ENCODE measurements at places on chromosomes 7 and 10.

DNA sequence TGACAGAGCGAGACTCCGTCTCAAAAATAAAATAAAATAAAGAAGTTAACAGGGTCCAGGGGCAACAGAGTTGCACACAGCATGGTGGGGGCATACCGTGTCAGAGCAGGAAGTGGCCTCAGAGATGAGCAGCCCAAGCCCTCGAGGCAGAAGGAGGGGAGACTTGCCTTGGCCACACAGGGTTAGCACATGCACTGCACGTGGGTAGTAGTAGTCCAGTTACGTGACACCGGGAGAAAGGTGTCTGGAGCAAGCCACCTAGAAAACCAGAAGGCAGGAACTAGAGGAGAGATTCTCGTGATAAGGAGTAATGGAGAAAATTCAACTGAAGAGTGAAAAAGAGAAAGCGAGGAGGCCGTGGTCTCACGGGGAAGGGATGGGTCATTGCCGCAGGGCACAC is 9.8 kb upstream of the DENND2A start:
- no peak for DNase-seq

DNA sequence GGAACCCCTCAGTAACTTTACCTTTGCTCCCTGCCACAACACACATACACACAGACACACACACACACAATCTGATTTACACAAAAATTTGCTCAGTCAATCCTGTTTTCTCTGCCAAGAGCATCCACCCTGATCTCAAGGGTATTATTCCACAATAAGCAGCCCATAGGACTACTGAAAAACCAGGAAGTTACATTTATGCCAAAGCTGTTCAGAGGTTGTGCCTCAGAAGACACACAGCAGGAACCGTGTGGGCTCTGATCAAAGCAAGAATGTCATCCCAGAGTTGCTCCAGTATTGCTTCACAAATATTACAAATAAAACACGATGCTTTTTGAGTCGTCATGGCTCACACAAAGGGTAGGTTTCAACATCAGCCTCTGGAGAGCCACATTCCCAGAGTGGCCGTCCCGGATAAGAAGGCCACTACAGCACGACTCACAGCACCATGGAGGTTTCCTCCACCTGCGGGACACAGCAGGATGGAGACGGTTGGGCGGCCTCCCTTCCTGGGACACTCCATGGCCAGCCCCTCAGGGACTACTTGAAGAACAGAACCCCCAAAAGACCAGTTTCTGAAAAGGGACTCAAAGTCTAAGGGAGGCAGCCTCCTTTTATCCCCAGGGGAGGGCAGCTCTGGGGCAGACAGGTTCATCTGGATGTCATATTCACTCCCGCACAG is 1.6 kb downstream of the AIFM2 start:
- peak; percentile 73 for DNase-seq

DNA sequence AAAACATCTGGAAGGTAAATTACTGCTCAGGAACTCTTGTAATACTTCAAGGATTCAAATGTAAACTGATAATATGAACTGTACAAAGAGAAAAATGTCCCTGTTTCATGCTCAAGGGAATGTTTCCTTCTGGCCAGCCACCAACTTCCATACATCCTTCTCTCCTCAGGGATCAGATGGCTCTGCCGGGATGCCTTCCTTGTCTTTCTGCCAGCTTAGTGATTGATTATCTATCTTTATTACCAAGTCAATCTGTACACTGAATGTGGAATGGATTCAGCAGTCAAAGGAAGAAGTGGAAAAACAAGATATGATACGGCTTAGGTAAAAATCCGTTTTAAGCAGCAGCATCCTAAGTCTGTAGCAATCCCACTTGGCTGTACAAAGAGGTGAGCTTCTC is 178.3 kb downstream of the PTN start:
- DNase-seq: no peak

GRCh38 chr7:91140982-91141381 is 123.3 kb upstream of the FZD1 start:
- peak; percentile 10 for DNase-seq

DNA sequence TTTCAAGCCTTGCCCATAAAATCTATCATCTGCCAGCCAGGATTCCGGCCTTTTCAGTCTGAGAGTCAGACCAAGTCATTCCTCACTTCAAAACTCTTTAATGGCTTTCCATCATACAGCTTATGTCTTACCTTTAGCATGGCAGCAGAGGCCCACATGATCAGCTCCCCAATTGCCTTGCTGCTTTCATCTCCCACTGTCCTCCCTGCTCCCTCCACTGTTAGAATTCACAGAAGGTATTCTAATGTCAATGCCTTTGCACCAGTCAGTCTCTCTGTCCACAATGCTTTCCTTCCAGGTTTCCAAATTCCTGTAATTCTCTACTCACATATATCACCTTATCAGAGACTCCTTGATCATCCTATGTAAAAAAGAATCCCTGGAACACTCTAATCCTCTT is 37.2 kb downstream of the SEMA3E start:
- DNase-seq: no peak

DNA sequence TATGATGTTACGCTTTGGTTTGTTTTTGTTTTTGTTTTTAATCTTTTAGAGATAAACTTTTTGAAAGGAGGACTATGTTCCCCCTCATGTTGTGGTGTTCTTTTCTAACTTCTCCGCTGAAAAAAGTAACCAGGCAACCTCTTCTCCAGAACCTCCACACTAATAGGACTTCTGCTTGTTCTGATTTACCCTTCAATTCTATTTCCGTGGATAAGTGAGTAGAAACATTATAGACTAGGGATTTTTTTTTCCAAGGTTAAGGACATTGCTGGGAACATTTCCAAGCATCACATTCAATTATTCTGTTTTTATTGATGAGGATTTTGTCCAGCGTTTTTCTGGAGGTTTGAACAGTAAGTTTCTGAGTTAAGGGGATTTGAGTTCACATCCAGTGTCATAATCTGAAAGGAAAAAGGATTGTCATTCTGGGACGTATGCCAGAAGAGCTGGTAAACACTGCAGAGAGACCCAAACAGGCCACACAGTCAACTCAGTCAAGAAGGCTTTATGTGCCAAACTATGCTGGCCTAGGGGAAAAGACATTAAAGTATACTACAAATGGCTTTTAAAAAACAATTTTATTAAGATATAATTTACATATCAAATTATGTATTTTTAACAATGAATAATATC is 28.3 kb upstream of the RALA start:
- DNase-seq: peak; percentile 43

DNA sequence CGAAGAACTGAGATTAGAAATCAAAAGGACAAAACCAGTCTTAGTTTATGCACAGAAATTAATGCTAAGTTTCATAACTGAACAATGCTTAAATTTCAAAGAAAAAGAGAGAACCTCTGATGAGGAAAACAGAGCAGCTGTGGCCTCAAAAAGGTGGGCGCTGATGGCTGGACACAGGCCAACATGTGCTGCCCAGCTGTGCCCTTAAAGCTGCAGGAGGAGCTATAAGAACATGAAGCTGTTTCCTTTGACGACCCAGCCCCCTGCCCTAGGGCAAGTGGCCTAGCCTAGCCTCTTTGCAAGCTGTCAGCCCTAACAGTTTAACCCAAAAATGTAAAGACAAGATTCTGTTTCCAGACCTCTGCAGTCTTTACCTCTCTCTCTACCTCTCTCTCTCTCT is 107.7 kb downstream of the GRID1 start:
- no peak for DNase-seq

- DNase-seq: peak; percentile 47
These were observed 8.9 kb downstream of the DKK1 start for GRCh38 chr10:52322936-52323335.

DNA sequence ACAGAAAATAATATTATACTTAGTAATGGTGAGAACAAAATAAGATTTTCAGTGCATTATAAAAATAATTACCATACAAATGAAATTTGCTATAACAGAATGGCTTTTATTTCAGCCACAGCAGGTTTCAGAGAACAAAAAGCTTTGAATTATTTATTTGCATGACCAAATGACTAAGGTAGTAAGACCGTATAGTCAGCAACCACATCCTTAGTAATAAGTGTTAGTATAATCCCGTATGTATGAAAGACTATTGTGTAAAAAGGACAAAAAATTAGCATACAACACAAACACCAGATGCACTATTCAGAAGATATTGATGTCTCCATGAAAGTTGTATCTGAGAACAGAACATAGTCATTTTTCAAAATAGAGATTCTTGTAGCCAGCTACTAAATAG is 12.2 kb downstream of the PDZD8 start:
- peak; percentile 35 for DNase-seq

- DNase-seq: no peak
These were observed 69.9 kb upstream of the PTPRZ1 start for GRCh38 chr7:121803039-121803438.

- DNase-seq: peak; percentile 69
These were observed 90.4 kb downstream of the KIAA1549 start for GRCh38 chr7:138890499-138891445.

GRCh38 chr10:7700577-7701125 is 2.5 kb upstream of the ITIH2 start:
- DNase-seq: no peak

DNA sequence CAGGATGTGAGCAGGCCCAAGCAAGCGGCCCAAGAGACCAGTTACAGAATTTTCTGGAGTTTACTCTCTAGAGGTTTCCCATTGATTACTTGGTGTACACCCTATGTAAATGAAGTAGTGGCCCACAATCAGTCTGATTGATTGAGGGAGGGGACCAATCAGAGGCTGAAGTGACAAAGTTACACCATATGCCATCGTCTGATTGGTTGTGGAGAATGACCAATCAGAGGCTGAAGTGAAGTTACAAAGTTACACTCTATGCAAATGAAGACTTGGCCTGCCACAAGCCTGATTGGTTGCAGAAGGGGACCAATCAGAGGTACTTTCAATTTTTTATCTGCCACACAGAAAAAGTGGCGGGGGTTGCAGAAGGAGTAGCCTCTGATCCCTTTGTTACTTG is 83.7 kb downstream of the KIF20B start:
- peak; percentile 9 for DNase-seq

- DNase-seq: peak; percentile 95
These were observed 20.9 kb upstream of the KLF6 start for GRCh38 chr10:3805791-3806461.

- no peak for DNase-seq
These were observed 149.3 kb downstream of the POU6F2 start for GRCh38 chr7:39127058-39127457.

- no peak for DNase-seq
These were observed 23.9 kb upstream of the HDAC9 start for GRCh38 chr7:18471476-18472160.

DNA sequence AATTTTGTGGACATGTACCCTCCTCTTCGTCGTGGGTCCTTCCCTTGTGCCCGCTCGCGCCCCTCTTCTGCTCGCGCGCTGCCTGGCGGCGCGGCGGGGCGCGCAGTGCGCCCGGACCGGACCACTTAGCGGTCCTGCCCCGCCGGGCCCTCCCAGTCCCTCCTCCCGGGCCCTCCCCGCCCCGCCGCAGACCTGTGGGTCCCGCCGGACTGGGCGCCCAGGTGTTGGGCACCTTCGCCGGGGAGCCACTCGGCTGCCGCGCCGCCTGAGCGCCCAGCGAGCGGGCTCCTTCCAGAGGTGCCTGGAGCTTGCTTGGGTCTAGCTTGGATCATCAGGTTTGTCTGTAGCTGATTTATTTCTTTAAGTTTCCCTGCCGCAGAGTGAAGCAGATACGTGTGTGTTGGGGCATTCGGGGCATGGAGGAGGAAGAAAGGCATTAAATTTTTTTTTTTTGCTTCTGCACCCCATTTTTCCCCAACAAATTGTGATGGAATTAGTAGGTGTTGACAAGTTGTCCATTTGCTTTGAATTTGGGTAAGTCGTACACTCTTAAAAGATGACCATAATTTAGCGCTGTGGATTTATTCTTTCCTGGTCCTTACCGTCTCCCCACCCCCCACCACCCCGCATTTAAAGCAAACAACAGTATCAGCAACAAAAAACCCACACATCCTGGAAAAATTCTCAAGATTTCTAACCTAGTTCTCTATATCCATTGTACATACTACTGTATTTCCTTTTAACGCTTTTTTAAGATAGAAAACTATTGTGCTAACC is 905 bp downstream of the C1GALT1 start:
- DNase-seq: peak; percentile 22

GRCh38 chr10:116877391-116877790 is 28.1 kb downstream of the ENO4 start:
- DNase-seq: no peak

DNA sequence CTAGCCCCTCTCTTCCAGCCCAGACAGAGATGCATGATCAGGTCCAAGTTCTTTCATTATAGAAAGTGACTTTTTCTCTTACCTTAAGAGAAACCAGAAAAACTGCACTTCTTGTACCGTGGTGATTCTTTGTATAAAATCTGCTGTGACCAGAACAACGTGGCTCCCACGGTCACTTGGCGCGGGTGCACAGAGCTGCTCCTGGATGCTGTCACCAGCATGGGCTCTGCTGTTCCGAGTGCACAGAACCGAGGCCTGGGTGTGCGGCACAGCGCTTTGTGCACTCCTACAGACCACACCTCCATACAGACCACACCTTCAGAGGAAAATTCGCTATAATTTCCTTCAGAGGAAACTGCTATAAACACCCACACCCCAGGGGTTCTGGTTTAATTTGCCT is 26.0 kb downstream of the VIPR2 start:
- DNase-seq: no peak

- DNase-seq: no peak
These were observed 37.5 kb upstream of the PIK3CG start for GRCh38 chr7:106827626-106828025.
